ENCODE measurements at places on chromosomes 6 and 20.

GRCh38 chr6:131059486-131059885 is 3.6 kb downstream of the EPB41L2 start:
- no peak for DNase-seq

GRCh38 chr20:58287638-58288037 is 21.9 kb upstream of the RAB22A start:
- DNase-seq, result no peak

DNA sequence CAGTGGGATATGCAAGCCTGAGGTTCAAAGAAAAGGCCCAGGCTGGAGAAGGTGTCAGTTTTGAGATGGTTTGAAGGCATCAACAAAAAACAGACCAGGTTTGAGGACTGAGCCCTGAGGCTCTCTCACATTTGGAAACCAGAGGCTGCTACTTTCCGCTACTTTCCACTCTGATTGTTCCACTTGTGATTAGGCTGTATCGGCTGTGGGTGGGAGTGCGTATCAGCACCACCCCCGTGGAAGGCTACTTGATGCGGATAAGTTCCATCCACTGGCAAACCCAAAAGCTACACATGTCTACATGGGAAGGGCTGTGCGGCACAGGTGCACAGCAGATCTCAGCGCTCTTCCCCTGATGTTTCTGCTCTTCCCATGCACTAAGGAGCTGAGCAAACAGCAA is 198.7 kb downstream of the GMPR start:
- no peak for DNase-seq

- no peak for DNase-seq
Observed at GRCh38 chr6:113672491-113673149, 184.5 kb upstream of the MARCKS start.

- no peak for DNase-seq
Observed at GRCh38 chr6:155676346-155676745, 220.7 kb upstream of the NOX3 start.

DNA sequence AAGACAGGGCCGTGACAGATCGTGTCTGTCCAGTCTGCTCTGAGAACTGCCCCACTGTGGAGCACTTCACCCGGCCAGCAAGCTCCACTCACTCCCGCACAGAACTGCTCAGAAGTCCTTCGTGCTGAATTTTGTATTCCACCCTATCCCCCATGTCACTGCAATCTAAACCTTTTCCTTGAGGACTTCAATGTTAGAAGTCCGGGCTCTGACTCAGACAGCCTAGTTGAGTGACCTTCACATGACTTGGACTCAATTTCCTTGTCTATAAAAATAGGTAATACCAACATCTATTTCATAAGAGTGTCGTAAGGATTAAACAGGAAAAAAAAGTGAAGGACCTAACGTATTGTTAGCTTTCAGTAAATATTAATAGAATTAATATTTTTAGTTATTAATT is 161.6 kb downstream of the QRSL1 start:
- no peak for DNase-seq

DNA sequence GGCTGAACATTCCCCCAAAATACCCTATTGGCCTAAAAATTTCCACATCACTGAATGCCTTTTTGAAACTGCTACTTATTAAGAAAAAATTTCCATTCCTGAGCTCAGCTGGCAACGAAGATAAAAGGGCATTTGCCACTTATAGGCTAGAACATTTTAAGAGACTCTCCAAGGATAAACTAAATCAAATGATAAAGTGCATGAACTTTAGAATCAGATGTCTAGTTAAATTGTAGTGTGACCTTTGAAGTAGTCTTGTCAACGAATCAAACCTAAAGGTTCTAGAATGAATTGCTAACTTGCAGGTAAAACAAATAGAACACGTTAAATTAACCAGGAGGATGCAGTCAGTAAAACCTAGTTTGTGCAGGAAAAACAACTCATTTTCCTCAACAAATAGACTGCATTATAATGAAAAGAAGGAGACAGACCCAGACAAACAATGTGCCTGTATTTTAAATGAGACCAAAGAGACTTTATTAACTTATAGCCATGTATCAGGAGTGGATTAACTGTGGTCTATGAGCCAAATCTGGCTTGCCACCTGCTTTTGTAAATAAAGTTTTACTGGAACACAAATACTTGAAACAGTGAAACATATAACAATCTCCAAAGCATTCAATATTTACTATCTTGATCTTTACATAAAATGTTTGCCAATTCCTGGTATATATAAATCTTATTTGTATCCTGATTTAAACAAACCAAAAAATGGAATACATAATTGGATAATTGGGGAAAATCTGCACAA is 184.4 kb downstream of the MEI4 start:
- no peak for DNase-seq

- no peak for DNase-seq
Observed at GRCh38 chr6:158501360-158502262, 58.3 kb upstream of the TMEM181 start.

DNA sequence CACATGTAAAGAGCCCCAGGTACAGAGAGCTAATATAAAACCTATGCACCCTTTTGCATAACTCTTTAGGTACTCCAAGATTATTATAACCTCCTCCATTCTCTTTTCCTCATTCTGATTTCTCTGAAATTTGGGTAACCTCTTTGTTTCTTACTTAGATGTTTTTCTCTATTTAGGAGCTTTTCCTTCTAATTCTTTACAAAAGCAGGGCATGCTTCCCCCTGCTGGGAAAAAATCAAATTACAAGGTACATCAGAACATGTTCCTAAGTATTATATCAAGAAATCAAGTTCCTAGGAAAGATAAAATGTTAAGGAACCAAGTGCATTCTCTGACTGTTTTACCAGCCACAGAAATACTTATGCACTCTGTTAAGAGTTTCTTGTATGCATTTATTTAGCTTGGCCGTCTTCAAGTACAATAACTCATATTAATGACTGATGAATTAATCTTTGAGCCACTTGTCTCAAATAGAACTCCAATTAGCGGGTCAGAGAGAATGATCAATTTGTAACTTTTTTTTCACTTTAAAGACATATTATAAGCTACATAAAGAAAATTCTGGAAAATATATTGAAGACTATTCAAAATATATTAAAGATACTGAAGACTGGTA is 2.1 kb downstream of the KHDRBS2 start:
- no peak for DNase-seq

DNA sequence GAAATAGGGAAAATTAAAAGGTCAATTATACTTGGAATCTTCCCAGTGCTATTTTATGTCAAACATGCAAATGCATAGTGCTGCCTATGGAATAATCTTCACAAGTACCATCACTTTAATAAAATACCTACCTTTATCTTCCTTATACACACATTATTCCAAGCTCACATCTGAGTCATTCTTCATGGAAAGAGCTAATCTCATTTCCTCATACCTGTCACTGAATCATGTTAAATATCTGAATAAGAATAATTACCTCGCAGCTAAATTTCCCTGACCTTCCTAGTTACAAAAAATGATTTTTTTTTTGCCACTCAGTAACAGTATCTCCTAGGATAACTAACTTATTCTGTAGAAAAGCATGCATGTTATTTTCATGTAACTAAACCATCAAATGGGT is 661.4 kb upstream of the HS3ST5 start:
- DNase-seq, result no peak

DNA sequence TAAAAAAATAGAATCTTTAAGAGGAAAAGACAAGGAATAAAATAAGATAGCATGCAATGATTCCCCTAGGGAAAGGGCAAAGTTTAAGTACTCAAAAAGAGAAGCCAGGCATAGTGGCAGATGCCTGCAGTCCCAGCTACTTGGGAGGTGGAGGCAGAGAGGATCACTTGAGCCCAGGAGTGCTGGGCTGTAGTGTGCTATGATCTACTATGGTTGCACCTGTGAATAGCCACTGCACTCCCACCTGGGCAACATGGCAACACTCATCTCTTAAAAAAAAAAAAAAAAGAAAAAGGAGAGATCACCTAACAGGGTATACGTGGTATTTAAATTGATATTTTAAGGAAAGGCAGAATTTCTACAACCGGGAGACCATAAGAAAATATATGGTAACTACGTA is 16.0 kb downstream of the EPHA7 start:
- no peak for DNase-seq

DNA sequence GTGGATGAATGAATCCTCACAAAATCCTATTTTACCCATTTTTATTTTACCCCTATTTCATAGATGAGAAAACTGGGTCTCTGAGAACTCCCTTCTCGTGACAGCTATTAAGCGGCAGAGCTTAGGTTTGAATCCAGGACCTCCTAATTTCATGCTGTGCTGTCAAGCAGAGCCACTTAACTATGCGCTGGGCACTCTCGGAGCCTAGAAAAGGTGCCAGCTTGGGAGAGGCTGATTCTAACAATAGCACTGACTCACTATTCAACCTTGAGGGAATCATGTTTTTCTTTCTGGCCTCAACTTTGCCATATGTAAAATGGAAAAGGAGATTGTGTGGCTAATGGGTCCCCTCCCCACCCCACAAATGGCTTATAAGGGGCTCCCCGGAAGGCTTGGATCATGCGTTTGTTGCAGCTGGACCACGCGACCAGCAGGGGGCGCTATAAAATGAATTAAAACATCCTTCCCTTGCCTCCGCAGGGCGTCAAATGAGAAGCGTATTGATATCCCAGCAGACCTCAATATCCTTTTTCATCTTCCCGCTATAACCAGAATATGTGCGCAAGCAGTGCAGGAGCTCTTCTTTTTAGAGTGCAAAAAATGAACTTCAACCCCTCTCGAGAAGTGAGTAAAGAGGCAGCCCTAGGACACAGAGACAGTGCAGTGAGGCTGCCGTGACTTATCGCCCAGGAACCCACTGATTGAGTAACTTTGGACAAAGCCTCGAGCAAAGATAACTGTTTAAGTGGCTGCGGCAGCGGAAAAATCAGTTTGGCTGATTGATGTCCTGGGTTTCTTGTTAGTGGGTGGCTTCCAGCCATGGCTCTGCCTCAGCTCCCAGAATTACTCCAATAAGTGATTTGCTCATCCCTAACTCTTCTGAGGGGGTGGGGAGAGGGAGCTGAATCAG is 12.8 kb upstream of the PDYN start:
- peak; percentile 12 for DNase-seq
